ENCODE measurements at places on chromosomes 12 and 14. TPM values are rescaled to one million over a fixed set of nuclear protein-coding genes. Genes with fewer than 3 reads are reported as not detected.

Gene SOS2
- 40.2 TPM for total RNA-seq

Gene KRT3
- total RNA-seq, result not detected

Gene MNAT1
- total RNA-seq, result 52.3 TPM

Gene TMEM132C
- not detected for total RNA-seq

Gene RFLNA
- 6.5 TPM for total RNA-seq

Gene NR4A1
- 112 TPM for total RNA-seq

Gene ACSM4
- not detected for total RNA-seq

Gene TRAF3
- 14.5 TPM for total RNA-seq

Gene WNT1
- total RNA-seq, result not detected

Gene HOXC10
- not detected for total RNA-seq

Gene GYS2
- total RNA-seq, result not detected

Gene KRT78
- total RNA-seq, result not detected

Gene TAS2R19
- 13.1 TPM for total RNA-seq

Gene C12orf54
- total RNA-seq, result not detected

Gene SLC17A8
- not detected for total RNA-seq

Gene IFNG-AS1
- not detected for total RNA-seq
